ENCODE measurements at places on chromosomes 11 and 22.

- no peak for DNase-seq
These were observed 166.4 kb downstream of the CASP12 start for GRCh38 chr11:104731890-104732289.

DNA sequence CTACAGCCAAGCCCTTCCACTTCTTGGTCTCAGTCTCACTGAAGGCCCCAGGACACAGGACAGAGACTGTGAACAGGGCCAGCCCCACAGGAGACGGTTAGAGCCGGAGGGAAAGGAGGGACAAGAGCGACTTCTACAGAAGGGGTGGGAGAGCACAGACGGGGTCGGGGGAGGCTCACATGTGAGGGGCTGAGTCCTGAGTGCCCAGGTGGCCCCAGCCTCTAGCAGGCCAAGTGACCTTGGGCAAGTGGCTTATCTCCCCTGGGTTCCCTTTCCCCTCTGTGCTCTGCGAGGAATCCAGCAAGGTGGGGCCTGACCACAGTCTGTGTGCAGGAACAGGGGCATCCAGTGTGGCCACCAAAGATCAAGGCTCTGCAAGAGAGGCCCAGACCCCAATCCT, 102.6 kb upstream of the LMO1 start:
- no peak for DNase-seq

GRCh38 chr22:39431821-39432251, 25.0 kb upstream of the MGAT3 start:
- DNase-seq = no peak

GRCh38 chr11:44236296-44236695, 73.6 kb downstream of the ALX4 start:
- peak; percentile 33 for DNase-seq

DNA sequence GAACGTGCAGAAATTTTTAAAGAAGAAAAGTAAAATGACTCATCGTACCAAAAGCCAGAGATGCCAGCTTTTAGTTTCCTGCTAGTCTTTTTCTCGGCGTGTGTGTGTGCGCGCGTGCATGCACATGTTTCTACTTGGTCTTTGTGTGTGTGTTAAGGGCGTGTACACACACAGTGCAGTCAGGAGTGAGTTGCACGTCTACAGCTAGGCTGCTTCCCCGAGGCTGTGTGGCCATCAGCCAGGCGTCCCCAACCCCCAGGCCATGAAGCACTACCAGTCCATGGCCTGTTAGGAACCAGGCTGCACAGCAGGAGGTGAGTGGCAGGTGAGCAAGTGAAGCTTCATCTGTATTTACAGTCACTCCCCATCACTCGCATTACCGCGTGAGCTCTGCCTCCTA, 36.4 kb downstream of the KCNQ1 start:
- DNase-seq = no peak

DNA sequence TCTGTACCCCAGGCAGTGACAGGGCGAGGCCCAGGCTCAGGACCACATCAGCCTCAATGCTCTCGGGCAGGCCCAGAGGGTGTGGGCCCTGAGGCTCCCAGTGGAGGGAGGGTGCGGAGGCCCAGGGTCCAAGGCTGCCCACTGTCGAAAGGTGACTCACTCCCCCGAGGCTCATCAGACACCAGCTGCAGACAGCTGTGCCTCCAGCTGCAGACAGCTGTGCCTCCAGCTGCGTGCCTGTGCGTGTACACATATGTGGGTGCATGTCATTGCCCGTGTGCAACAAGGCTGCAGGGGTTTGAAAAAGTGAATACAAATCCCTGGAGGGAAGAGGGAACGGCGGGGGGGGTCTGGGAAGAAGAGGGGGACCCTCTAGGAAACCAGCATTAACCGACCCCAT, 134.3 kb downstream of the BRD1 start:
- DNase-seq = no peak

DNA sequence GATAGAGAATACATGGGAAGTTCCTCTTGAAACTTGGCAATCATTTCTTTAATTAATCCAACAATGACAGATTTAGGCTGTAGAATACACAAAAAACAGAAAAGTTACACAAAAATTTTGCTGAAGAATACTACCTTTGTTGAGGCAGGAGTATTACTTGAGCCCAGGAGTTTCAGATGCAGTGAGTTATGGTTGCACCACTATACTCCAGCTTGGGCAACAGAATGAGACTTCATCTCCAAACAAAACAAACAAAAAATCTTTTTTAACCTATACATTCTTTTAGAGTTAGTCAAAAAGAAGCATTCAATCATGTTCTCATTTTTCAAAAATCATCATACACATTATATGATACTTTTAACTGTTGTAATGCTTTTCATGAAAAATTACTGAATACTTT, 22.1 kb downstream of the UEVLD start:
- DNase-seq = no peak

GRCh38 chr11:66154109-66154508, 84.0 kb downstream of the PACS1 start:
- no peak for DNase-seq

GRCh38 chr11:79039122-79039521, 401.7 kb downstream of the TENM4 start:
- DNase-seq = no peak

GRCh38 chr11:47233989-47234668, 14.5 kb downstream of the ACP2 start:
- DNase-seq = no peak

- DNase-seq = no peak
These were observed 72.6 kb downstream of the MYEOV start for GRCh38 chr11:69366591-69366990.

- no peak for DNase-seq
These were observed 24.9 kb downstream of the LMO2 start for GRCh38 chr11:33866936-33867335.

- no peak for DNase-seq
These were observed 35.6 kb downstream of the ETS1 start for GRCh38 chr11:128551611-128552335.

DNA sequence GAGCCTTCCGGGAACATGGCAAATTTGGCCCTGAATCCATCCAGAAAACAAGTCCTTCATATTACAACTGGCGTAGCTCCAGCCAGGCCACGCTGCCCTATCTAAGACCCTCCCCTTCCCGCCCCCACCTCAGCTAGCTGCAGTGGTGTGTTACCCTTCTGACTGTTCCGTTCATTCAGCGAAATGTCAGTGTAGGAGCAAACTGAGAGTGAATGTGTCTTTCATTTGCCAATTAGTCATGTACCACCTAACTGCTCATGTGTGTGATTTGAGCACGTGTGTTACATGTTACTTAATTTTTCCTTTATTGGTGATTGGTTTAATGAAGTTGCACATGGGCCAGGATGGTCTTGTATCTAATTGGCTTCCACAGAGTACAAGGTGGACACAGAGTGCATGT, 34.8 kb upstream of the POU2AF1 start:
- DNase-seq = no peak

- no peak for DNase-seq
These were observed 48.9 kb upstream of the MYEOV start for GRCh38 chr11:69245041-69245440.

DNA sequence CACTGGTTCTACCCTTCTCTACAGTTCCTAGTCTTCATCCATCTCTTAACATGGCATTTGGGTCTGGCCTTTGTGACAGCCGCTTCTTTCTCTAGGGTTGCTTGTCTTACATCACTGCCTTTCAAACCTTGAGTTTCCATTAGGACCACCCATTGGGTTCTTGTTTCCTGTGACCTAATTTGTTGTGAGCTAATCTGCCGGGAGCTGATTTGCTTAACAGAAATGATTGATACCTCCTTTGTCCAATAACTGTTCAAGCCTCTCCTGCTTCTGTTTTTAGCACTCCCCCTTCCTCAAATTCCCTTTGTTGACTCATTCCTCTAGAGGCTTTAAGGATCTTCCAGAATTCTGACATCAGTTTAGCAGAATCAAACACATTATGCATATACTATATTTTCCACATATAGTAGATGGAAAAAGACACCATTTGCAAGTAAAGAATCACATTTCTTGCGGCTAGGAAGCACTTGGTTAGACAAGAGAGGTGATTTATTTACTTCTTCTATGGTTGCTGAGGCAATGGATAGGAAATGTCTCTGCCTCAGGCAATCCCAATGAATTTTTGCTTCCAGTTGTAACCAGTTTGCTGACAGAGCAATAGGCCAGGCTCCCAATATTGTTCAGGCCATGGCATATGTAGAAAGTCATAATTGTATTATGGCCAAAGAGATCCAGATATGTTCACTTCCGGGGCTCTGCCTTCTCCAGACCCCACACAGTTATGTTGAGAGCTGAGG, 130.7 kb downstream of the SNX19 start:
- DNase-seq = no peak

GRCh38 chr11:8656291-8656690, 26.2 kb downstream of the TRIM66 start:
- DNase-seq = no peak

DNA sequence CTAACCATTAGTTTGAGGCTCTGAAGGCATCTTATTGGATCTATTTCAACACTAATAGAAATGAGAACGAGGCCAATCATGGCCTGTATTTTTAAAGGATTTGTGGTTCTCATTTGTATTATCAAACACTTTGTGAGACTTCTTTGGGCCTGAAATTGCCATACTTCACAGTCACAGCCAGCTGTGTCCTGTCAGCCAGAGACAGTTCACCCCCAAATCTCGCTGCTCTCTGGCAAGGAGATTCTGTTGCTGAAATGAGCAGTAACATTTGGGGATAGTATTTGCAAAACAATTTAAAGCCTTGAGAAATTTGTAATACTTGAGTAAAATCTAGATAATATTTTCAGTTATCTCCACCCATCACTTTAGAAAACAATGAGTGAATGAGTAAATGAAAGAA, 26.9 kb upstream of the TENM4 start:
- no peak for DNase-seq

DNA sequence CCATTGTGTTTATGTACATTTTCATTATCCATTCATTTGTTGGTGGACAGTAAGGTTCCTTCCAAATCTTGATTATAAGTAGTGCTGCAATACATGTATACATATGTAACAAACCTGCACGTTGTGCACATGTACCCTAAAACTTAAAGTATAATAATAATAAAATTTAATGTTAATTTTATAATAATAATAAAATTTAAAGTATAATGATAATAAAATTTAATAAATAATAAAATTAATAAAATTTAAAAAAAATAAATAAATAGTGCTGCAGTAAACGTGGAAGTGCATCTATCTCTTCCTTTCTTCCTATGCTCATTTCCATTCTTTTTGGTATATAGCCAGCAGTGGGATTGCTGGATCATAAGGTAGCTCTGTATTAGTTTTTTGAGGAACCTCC, 54.7 kb downstream of the CUL5 start:
- no peak for DNase-seq

GRCh38 chr22:44755956-44756361, 3.6 kb downstream of the ARHGAP8 start:
- DNase-seq = peak; percentile 89

DNA sequence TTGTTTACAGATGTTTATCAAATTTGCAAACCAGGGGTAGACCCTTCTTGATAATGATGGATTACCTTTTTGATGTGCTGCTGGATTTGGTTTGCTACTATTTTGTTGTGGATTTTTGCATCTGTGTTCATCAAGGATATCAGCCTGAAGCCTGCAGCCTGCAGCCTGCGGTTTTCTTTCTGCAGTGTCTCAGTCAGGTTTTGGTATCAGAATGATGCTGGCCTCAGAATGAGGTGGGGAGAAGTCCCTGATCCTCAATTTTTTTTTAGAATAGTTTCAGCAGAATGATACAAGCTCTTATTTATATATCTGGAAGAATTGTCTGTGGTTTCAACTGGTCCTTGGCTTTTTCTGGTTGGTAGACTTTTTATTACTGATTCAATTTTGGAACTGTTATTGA, 19.7 kb upstream of the RAB38 start:
- no peak for DNase-seq

DNA sequence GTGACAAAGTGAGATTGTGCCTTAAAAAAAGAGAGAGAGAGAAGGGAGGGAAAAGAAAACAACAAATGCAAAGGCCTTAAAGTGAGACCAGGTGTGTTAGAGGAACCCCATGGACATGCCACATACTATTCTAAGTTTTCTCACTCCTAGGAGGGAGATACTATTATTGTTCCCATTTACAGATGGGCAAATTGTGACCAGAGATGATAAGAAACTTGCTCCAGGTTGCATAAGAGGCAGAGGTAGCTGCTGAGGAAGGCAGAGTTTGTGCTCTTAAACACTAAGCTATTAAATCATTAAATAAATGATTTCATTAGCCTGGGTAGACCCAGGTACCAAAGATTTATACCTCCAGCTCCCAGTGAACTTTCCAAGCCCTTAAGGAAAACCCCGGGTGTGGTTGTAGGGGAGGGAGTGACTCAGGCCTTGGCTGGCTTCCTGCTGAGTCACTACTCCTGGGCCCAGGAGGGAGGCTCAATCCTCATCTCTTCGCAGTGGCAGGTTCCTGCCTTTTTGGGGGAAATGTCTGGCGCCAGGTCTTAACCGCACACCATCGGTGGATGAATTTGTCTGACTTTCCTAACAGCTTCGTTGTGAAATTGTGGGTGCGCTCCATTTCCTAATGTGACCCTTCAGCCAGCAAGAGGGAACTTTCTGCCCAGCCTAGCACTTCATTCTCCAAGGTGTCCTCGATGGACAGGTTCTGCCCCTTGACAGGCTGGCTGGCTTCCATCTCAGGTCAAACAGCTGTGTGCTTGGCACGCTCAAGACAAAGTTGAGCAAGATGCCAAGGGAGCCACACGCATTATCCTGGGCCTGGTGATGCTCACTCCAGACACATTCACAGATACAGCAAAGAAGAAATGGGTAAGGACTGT, 33.4 kb upstream of the PTPRJ start:
- peak; percentile 99 for DNase-seq

DNA sequence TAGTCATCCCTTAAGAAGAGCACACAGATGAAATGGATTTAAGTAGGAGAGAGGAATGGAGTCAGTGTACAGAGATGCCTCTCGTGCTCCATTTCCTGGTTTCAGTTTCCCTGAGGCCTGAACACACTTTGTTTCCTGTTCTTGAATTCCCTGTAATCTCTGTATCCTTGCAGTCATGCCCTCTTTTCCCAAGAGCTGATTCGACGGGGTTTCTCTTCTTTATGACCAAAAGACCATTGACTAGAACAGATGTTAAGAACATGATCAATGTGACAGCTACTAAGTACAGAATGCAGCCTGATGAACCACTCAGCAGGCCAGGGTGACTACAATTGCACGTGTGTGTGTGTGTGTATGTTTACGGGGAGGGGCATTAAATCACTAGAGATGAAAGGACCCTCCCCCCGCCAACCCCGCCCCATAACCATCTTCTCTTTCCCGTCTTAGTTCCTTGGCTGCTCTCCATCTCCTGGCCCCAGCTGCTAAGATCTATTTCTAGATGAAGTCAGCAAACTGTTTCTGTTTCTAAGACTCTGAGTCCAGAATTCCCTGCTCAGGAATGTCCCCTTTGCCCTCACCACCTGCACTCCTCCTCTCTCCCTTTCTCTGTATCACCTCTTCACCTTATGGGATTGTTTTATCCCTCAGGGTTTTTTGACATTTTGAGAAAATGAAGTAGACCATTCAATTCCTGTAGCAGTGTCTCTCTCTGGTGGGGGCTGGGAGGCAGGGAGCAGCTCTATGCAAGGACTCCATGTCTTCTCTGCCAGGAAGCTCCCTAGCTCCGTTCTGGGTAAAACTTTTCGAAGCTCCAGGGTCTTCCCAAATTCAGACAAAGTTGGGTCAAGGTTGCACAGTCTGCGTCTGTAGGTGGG, 26.0 kb downstream of the SLC22A6 start:
- DNase-seq = no peak

GRCh38 chr11:33893711-33894397, 2.0 kb upstream of the LMO2 start:
- no peak for DNase-seq

- DNase-seq = no peak
These were observed 6.9 kb downstream of the RBFOX2 start for GRCh38 chr22:36021606-36022153.
